ENCODE measurements at places on chromosomes 3 and 15.

DNA sequence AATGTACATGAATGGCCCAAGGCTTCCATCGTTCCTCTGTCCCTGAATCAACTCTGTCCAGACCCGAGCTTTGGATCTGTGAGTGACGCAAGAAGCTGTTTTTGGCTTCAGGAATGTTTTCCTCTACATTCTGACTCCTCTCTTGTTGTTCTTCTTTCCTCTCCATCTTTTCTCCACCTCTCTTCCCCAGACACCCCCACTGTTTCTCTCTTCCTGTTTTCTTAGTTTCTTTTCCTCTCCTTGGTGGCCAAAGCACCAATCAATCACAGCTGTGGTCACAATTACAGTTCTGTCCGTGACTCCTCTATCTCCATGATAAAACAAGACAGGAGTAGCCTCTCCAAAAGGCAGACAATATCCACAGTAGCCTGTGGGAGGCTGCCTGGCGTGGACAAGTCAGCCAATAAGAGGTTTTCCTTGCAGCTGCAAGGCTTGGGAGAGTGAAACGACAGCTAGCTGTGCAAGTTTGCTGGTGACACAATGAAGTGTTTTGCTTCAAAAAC lies 4.9 kb upstream of the TMEM212 start:
- peak; percentile 16 for DNase-seq

DNA sequence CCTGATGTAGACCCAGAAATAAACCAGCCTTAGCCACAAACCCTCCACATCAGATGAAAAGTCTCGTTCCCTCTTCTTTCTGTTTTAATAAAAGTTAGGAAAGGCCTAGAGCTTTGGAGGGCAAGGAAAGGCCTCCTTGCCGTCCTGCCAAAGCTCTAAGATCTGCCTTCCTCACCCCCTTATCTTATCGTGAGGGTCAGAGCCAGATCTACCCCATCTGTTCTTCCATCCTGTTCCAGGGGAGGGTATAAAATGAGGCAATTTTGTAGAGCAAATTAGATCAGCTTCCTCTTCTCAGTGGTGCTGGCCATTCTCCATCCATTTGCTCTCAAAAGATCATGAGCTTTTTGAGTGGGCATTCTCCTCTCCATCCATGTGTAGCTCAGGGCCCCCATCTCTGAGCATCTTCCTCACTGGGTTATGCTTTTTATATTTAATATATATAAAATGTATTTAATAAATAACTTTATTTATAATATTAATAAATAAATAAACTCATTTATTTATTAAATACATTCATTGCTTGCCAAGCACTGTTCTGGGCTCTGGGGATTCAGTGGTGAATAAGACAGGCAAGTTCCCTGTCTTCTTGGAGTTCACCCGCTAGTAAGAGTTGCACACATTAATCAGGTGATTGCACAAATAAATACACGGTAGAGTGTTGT lies 2.0 kb upstream of the SLC24A1 start:
- DNase-seq, result no peak

GRCh38 chr15:71055461-71055860 lies 59.8 kb upstream of the THSD4 start:
- no peak for DNase-seq

GRCh38 chr3:10560060-10560861 lies 54.9 kb upstream of the ATP2B2 start:
- DNase-seq, result no peak

- no peak for DNase-seq
Measured at GRCh38 chr3:162034368-162034767, 537.8 kb downstream of the OTOL1 start.

DNA sequence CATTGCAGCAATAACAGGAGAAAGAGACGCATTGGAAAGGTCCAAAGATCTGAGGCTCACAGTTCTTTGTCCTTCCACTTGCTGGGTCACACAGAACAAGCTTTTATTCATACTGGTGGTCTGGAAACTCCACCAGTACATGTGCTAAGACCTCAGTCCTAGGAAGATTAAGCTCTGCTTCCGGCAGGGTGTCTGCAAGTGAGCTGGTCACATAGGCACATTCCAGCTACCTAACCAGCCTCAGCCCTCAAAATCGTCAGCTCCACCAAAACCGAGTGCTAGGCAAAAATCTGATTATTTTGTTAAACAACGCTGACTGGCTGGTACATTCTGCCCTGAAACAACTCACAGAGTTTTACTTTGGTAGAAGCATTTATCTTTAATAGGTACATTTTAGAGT lies 2.2 kb downstream of the ZBED2 start:
- no peak for DNase-seq

DNA sequence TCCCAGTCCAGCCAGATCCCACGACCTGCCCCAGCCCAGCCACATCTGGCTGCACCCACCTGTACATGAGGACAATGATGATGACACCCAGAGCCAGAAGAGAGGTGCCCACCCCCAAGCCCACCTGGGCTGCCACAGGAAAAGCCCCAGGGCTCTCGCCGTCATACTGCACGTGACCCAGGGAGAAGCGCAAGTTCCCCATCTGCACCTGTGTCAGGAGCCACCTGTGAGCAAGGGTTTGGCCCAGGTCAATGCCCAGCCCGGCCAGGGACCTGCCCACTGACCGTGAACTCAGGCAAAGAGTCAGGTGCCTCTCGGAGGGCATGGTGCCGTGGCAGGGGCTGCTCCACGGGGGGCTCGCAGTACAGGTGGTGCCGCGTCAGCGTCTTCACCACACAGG lies 16.3 kb downstream of the PLXNB1 start:
- DNase-seq, result no peak

GRCh38 chr3:12409684-12410596 lies 74.3 kb upstream of the TSEN2 start:
- DNase-seq, result no peak

DNA sequence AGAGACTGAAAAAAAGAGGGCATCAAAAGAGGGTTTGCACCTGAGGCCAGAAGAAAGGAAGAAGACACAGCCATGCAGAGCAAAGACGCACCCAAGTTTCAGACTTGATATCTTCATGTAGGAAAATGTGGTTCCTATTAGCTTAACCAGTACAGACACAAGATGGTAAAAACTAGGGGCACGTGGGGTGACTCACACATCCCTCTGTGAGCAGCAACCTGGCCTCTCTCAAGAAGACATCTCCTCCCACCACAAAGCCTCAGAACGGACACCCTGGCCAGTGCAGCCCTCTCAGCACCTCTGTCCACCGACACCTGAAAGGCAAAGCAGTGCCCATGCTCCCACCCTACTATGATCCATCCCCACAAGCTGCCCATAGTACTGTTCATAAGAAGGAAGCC lies 33.3 kb downstream of the GLB1 start:
- DNase-seq, result no peak

DNA sequence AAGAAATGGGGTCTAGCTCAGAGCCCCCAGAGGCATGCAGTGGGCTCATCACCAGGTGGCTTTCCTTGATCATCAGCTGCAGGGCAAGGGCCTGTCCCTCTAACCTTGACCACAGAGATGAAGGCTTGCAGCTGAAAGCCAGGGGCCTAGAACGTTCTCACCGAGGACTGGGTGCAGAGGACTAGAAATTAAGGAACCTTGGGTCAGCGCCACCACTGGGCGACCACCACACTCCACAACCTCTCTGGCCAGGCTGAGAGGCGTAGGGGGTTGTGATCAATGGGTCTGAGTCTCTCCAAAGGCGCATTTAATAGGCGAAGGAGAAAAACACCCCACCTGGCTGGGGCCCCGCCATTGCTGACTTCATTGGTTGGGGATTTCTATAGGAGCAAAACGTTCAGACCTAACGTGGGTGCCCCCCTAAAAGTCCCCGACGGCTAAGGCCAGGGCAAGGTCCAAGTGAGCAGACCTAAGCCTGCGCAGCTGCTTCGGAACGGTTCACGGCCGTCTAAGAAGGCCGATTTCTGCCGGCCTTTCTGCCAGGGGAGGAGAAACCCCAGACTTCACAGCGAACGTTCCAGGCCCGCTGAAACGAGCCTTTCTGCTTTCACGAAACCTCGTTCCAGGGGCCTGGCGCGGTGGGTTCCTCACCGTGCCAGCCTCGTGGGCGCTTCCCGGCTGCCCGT lies 915 bp downstream of the BCL2L10 start:
- DNase-seq, result no peak

GRCh38 chr3:94912656-94913055 lies 849.8 kb downstream of the NSUN3 start:
- DNase-seq, result no peak

GRCh38 chr15:86199467-86200145 lies 119.9 kb downstream of the AGBL1 start:
- no peak for DNase-seq

GRCh38 chr3:15743587-15744009 lies 54.2 kb downstream of the ANKRD28 start:
- no peak for DNase-seq

- no peak for DNase-seq
Measured at GRCh38 chr3:55812394-55813013, 325.4 kb upstream of the WNT5A start.

GRCh38 chr3:70421506-70421905 lies 109.1 kb upstream of the MDFIC2 start:
- no peak for DNase-seq

GRCh38 chr15:58074452-58074851 lies 8.9 kb upstream of the ALDH1A2 start:
- no peak for DNase-seq

DNA sequence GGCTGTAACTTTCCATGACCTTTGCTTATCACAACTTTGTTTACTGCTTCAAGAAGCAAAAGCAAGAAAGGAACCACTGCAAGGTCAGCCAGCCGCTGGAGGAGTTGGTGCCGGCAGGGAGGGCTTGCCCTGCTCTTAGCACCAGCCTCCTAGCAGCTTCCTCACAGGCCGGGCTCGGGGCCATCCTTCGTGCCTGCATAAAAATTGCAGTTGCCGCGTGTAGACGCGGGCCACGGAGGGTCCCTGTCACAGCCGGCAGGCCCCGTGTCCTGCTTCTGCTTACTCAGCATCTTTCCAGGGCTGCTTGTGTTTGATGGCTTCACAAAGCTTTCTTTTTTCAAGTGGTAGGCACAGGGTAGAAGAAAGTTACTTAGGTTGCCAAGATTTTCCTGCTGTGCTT lies 84.4 kb downstream of the PGPEP1L start:
- DNase-seq, result no peak

DNA sequence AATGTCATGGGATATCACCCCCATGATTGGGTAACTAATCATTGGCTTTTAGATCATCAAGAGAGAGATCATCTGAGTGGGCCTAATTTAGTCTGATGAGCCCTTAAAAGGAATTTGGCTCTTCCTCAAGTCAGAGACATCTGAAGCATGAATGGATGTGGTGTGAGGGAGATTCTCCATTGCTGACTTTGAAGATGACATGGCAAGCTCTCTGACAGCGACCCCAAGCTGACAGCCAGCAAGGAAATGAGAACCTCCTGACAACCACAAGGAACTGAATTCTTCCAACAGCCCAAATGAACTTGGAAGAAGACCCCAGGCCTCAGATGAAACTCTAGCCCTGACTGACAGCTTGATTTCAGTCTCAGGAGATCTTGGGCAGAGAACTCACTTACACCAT lies 108.4 kb upstream of the SPATA12 start:
- DNase-seq, result no peak

GRCh38 chr3:63450634-63451363 lies 172.7 kb downstream of the SYNPR start:
- no peak for DNase-seq

- no peak for DNase-seq
Measured at GRCh38 chr15:75452865-75453702, 1.6 kb upstream of the SIN3A start.
